ENCODE measurements at places on chromosomes 3 and 15.

DNA sequence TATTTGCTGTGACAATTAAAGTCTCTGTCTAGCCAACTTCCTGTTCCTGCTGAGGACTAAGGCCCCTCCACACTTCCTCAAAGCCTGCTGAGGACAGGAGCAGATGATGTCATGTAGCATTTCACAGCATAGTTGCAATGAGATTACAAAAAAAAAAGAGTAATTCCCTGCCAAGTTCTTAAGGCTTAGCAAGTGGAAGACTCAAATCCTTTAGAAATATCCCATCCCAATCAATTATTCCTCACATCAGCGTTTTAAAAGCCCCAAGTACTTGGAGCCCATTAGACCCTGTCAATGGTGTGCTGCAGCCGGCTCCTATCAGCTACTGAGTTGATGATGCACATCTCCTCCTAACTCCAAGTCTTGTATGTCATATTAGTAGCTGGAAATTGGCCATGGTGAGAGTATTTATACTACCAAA lies 51.7 kb downstream of the TRANK1 start:
- no peak for DNase-seq

- DNase-seq, result no peak
These were observed 833.1 kb downstream of the NAALADL2 start for GRCh38 chr3:175692256-175692655.

DNA sequence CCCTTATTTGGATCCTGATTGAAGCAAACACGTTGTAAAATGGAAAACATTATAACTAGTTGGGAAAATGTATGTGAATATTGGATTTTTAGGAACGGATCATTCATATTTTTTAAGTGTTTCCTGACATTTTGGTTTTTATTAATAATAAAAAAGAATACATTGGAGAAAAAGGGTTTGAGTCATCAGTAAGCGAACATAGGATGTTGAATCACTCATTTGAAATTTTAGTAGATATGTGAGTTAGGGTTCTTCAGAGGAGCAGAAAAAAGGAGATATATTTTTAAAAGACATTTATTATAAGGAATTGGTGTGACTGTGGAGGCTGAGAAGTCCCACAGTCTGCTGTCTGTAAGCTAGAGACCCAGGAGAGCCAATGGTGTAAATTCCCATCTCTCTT lies 258.5 kb downstream of the PTPRG start:
- no peak for DNase-seq

DNA sequence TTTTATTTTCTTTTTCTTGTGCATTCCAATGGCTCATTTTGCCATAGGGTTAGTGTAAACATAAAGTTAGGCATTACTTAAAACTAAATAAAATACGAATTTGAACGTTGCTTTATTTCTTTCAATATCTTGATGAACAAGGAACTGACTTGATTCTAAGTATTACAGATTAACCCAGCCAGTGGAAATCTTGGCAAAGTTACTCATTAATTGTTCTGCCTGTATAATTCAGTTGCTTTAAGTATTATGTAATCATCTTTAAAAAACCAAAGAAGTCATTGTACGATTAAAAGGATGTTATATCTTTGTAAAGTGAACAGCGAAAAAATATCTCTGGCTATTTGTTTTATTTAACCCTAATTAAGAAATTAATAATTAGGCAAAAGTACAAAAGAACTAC lies 737.9 kb upstream of the BCHE start:
- no peak for DNase-seq

- DNase-seq, result no peak
These were observed 44.3 kb downstream of the CD200R1L start for GRCh38 chr3:112802338-112802737.

GRCh38 chr15:45635763-45636292 lies 999 bp downstream of the SQOR start:
- no peak for DNase-seq

- no peak for DNase-seq
These were observed 72.7 kb downstream of the GREM1 start for GRCh38 chr15:32790352-32790999.

GRCh38 chr3:12588039-12589009 lies 31.4 kb downstream of the MKRN2 start:
- no peak for DNase-seq

GRCh38 chr3:23894254-23895061 lies 22.3 kb downstream of the NKIRAS1 start:
- DNase-seq, result no peak

- DNase-seq, result no peak
These were observed 527.4 kb downstream of the SI start for GRCh38 chr3:164550857-164551256.

DNA sequence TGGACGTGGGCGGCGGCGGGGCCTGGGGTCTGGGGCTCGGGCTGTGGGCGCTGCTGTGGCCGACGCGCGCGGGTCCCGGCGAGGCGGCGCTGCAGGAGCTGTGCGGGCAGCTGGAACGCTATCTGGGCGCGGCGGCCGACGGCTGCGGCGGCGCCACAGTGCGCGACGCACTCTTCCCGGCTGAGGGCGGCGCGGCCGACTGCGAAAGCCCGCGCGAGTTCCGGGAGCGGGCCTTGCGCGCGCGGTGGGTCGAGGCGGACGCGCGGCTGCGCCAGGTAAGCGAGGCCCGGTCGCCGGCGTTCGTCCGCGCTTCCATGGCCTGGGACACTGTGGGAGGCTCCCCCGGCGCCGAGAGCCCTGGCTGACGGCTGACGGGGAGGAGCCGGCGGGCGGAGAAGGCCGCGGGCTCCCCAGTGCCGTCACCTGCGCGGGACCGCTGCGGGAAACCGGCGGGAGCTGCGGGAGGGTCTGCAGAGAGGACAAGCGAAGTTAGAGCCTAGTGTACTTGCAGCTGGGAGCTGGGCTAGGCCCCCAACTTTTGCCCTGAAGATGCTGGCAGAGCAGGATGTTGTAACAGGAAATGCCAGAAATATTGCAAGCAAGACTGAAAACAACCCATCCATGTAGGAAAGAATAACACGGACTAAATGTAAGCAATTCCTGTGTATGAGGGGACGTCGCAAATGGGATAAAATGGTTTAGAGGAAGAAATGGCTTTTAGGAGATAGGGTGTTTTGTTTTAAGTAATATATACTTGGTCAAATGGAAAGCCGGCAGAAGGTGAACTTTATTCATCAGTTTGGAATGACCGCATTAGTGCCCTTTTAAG lies 847 bp downstream of the WHAMM start:
- no peak for DNase-seq

DNA sequence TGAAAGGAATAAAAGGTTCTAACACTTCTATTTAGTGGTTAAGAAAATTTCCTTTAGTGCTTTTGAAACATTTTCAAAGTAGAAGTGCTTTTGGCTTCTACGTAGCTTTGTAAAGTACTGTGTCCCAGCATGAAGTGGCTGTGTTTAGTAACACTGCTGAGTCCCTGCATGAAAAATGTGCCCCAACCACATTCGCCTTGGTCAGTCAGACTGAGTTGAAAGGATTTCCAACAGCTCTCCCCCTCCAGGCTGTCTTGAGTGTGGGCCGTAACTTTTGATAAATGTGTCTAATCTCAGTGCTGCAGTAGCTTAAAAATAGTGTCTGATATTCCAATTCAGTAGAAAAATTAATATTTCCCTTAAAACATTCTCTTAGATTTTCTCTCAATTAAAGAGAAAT lies 115.0 kb downstream of the NR1D2 start:
- no peak for DNase-seq

DNA sequence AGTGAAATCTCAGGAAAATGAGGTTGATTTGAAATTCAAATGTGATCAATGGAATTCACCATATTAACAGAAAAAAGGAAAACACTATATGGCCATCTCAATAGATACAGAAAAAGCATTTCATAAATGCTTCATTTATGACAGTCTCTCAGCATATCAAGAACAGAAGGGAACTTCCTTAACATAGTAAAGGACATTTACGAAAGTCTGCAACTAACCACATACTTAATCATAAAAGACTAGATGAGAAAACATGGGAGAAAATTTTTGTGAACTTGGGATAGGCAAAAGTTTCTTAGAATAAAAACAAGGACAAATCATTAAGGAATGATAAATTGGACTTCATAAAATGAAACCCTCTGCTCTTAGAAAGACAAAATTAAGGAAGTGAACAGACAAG lies 24.7 kb upstream of the TIPARP start:
- no peak for DNase-seq

DNA sequence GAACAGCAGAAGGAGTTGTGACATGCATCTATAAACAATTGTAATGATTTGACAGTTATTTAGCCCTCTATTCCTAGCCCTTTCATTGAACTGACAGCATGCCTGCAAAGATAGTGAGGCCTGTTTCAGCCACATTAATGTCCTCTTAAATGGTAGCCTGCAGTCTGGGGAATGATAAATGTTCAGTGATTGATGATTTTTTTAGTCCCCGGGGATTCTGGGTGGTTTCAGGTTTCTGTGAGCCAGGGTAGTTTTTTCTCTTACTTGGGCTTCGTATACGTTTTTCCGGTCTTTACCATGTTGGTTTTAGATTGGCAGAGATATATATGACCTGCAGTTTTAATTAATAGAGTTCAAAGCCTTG lies 172.0 kb downstream of the TCF12 start:
- no peak for DNase-seq

GRCh38 chr15:85531083-85531482 lies 150.7 kb downstream of the AKAP13 start:
- DNase-seq, result no peak

- DNase-seq, result no peak
These were observed 476.9 kb downstream of the ZNF385D start for GRCh38 chr3:21274079-21274571.

DNA sequence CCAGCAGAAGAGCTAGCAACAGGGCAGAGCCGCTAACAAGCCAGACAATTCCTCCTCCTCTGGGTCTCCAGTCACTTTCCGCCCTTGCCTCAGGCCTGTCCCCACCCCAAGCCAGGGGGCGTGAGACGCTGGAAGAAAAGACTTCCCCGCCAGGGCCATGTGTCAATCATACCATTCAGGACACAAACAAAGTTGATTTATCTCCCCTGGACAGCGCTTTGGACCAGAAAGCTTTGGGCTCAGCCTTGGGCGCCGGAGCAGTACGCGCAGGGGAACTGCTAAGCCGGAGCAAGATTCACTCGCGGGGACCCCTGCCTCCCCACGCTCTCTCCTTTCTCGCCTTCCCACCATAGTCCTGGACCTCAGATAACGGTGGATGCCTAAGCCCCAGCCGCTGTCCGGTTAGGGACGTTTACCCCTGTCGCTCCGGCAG lies 479 bp downstream of the LRRC2 start:
- no peak for DNase-seq

- no peak for DNase-seq
These were observed 3.1 kb upstream of the CAMKV start for GRCh38 chr3:49872801-49873281.

GRCh38 chr3:32975891-32976595 lies 24.6 kb downstream of the CCR4 start:
- DNase-seq, result no peak

DNA sequence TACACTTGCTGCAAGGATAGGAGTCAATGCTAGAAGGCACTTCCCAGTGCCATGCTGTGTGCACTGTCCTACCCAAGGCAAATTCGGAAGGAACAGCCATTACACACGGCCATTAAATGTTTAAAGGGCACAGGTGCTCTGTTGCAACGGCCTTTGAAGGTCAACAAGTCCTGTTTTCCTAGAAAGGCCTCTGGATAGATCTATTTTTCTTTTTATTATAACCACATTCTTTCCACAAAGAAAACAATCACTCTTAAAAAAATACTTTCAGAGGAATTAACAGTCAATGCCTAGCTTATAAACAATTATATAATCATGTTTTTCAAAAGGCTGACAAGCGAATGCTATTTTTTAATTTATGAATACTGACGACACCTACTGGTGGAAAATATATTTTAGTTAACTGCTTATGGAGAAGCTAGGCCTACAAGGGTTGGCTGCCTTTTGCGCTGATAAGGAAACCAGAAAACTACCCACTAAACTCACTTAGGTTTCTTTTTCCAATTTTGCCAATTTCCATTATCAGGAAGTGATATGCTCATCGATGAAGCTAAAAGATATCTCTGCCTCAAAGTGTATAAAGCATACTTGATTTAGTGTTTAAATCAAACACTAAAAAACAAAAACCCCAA lies 2.4 kb downstream of the ARHGEF3 start:
- no peak for DNase-seq

- no peak for DNase-seq
These were observed 41.3 kb downstream of the CHDH start for GRCh38 chr3:53804697-53805462.

DNA sequence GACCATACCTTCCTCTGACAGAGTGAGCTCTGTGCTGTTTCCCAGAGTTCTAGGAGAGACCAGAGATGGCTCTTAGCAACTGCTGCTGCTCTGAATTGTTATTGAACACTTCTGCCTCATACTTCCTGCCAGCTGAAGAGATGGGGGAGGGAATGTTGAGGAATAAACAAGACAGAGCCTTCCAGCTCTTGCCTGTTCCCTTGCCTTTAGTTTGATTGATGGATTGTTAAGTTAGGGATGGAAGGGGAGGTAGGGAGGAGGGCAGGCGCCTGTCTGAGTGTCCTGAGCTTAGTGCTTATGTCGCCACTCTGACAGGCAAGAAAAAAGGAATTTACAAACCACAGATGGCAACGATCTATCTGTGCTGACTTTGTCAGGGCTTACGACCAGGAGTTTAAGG lies 42.8 kb downstream of the ZNF609 start:
- DNase-seq, result no peak

DNA sequence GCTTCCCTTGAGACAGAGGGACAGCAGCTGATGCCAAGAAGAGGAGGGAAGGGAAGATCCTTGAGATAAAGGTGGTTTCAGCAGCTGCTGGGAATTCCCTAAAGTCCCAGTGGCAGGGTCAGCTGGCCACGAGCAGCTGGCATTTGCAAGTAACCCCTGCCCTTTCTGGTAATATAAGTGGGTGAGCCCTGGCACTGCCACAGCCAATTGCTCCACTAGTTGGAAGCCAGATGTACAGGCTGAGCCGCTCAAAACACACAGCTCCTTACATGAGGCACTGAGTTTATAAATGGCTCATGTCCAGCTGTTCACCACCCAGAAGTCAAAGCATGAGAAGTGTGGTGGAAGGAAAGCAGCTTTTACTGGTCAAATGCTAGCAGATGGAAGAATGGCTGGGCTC lies 35.4 kb downstream of the PRR20G start:
- no peak for DNase-seq

DNA sequence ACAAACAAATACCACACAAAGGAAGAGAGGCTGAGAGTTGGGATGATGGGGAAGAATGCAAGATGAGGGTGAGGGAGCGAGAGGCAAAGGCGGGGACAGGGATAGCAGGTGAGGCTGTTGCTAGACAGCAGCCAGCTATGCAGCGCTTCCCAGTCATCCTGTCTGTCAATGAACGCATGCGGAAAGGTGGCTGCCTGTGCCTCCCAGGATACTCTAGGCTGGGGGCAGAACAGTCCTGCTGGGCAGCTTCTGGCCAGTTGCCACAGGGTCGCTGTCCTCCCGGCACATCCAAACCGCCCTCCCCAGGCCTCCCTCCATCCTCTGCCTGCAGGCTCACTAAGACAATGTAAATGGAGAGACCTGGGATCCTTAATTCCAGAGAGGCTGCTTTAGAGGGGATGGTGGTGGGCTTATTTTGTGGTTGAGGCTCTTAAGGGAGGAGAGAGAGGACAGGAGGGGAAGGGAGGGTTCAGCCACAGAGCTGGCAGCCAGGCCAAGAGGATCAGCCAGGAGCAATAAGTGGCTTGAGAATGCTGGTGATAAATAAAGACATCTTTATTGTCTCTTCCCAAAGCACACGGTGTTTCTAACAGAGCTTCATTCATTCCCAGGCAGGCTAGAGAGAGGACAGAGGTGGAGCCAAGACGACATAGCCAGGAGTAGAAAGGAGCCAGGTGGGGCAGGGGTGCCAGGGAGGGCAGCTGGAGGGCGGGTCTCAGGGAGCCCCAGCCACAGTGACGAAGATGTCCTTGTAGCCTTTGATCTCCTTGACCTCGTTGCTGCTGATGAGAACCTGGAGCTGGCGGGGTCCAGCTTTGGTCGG lies 9.2 kb upstream of the TGM5 start:
- DNase-seq, result no peak

- DNase-seq, result no peak
These were observed 65.4 kb downstream of the RPN1 start for GRCh38 chr3:128585189-128585588.
